ENCODE measurements at places on chromosomes 1 and 21. TPM values are rescaled to one million over a fixed set of nuclear protein-coding genes. Genes with fewer than 3 reads are reported as not detected.

Gene TMEM269
- 0.45 TPM for total RNA-seq

GRCh38 chr1:50977575-50978143 is 7.6 kb downstream of the CDKN2C start:
- peaks cover 32% of the 10 kb centered on the region for H3K4me1 ChIP-seq
- H3K27ac ChIP-seq: no peak overlapping the region
- peaks cover 96% of the 10 kb centered on the region for H3K27me3 ChIP-seq
- H3K36me3 ChIP-seq: no peaks in the 10 kb centered on the region
- DNase-seq: peak; percentile 61
- H3K4me3 ChIP-seq: peak overlapping the region; percentile 65

Gene RGSL1
- total RNA-seq: not detected

GRCh38 chr1:203360547-203361185 is 9.7 kb upstream of the FMOD start:
- H3K4me1 ChIP-seq: no peaks in the 10 kb centered on the region
- no peak overlapping the region for H3K27ac ChIP-seq
- peak; percentile 40 for DNase-seq
- H3K27me3 ChIP-seq: no peaks in the 10 kb centered on the region

GRCh38 chr1:56375326-56375804 is 204.0 kb downstream of the PLPP3 start:
- H3K36me3 ChIP-seq: no peaks in the 10 kb centered on the region
- no peak overlapping the region for H3K27ac ChIP-seq
- H3K4me3 ChIP-seq: no peak overlapping the region
- no peaks in the 10 kb centered on the region for H3K27me3 ChIP-seq

GRCh38 chr1:84390226-84390625 is 8.1 kb upstream of the DNASE2B start:
- 0 out of 2 replicates have a peak, but pooled peaks cover 3% of the 10 kb centered on the region for H3K4me1 ChIP-seq
- no peaks in the 10 kb centered on the region for H3K36me3 ChIP-seq
- DNase-seq: no peak
- H3K27ac ChIP-seq: no peak overlapping the region

DNA sequence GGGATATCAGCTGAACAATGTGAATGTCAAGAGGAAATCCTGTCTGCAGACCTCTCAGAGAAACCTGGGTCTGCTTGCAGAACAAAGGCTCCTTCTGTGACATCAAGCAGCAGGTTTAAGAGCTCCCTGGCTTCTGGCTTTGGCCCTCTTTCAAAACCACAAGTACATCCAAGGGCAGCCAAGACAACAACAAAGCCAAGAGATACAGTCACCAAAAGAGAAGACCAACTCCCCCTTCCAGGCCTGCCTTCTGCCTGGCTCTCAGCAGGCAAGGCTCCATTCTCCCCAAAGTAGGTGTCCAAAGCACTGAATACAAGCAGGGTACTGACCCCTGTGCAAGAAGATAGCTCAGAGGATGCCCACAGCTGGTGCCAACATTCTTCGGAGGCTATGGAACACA is 11.5 kb downstream of the BCAR3 start:
- peaks cover 14% of the 10 kb centered on the region for H3K4me1 ChIP-seq
- H3K27ac ChIP-seq: no peak overlapping the region
- H3K36me3 ChIP-seq: peaks cover 8% of the 10 kb centered on the region

DNA sequence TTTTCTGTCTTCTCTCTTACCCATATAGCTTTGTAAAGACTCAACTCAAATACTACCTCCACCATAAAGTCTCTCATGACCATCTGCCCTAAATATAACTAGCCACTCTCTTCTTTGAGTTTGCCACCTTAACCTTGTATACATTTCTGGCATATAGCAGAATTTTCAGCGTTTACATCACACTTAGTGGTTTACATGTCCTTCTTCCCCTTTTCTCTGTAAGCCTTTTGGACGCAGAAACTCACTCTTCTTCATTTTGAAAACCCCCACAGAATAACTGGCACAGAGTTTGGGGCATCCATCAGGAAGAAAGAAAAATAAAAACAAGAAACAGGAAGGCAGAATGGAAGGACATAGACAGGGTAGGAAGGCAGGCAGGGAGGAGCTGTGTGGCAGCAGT is 131.8 kb upstream of the DUSP10 start:
- 0 out of 2 replicates have a peak, but pooled peaks cover 3% of the 10 kb centered on the region for H3K36me3 ChIP-seq
- no peak overlapping the region for H3K4me3 ChIP-seq
- DNase-seq: no peak
- H3K27ac ChIP-seq: no peak overlapping the region
- H3K4me1 ChIP-seq: no peaks in the 10 kb centered on the region

Gene DNAJC6
- 7.4 TPM for total RNA-seq

DNA sequence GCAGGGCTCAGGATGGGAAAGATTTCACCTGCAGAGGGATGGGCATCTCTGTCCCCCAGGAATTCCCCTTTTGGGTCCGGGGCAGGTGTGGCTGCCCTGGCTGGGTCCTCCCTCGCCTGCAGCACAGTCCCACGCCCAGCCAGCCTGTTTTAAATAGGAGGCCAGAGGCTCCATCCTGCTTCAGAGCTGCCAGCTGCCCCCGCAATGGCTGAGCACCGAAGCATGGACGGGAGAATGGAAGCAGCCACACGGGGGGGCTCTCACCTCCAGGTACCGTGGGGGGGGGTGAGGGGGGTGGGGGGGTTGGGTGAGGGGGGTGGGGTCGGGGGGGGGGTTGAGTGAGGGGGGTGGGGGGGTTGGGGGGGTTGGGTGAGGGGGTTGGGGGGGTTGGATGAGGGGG is 3.6 kb downstream of the SCNN1D start:
- H3K27me3 ChIP-seq: no peaks in the 10 kb centered on the region
- H3K4me3 ChIP-seq: no peak overlapping the region
- DNase-seq: peak; percentile 64
- H3K4me1 ChIP-seq: no peaks in the 10 kb centered on the region
- H3K36me3 ChIP-seq: no peaks in the 10 kb centered on the region

GRCh38 chr1:4127592-4128140 is 227.6 kb upstream of the C1orf174 start:
- H3K36me3 ChIP-seq: no peaks in the 10 kb centered on the region
- no peaks in the 10 kb centered on the region for H3K27me3 ChIP-seq
- no peak overlapping the region for H3K4me3 ChIP-seq
- no peak for DNase-seq

Gene HES3
- total RNA-seq: 49.7 TPM

Gene CFHR1
- not detected for total RNA-seq

- H3K27ac ChIP-seq: no peak overlapping the region
- no peaks in the 10 kb centered on the region for H3K36me3 ChIP-seq
- no peak overlapping the region for H3K4me3 ChIP-seq
- no peaks in the 10 kb centered on the region for H3K4me1 ChIP-seq
These were observed 10.6 kb downstream of the GJA5 start for GRCh38 chr1:147749792-147750191.

Gene CFAP74
- not detected for total RNA-seq

Gene XCL1
- not detected for total RNA-seq

GRCh38 chr1:154575147-154575927 is 7.8 kb downstream of the CHRNB2 start:
- DNase-seq: peak; percentile 20
- 0 out of 2 replicates have a peak, but pooled peaks cover 4% of the 10 kb centered on the region for H3K36me3 ChIP-seq
- H3K4me1 ChIP-seq: peaks cover 7% of the 10 kb centered on the region
- H3K27ac ChIP-seq: no peak overlapping the region

DNA sequence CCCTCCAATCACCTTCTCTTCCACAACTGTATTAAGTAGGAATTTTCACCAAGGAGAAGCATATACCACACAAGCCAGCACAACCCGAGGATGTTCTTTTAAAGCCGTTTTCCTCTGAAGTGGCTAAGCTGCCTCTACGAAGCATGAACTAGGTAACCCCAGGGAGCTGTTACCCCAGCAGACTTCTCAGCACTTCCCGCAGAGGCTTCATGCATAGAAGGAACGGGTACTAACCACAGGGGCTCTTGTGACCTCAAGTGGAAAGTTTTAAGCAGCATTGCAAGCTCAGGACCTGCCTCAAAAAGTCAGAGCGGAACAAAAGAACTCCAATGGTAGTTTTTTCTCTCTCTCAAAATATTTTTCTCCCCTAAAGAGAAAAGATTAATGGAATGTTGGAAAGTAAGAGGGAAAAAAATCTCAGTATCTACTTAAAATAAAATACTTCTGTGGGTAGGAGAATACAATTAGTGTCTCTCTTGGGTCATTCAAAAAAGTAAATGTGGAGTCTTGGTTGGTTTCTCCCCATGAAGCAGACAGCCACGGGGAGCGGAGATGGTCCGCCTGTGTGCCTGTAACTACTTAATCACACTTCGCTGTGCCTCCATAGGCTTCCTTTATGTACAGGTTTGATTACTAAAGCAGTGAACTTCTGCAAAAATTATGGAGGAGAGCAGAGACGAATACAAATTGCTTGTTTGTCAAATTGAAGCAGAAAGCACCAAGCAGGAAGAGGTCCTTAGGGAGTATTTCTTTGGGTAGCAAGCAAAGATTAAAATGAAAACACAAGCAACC is 40.9 kb downstream of the STX6 start:
- H3K4me1 ChIP-seq: peaks cover 9% of the 10 kb centered on the region
- no peak overlapping the region for H3K4me3 ChIP-seq
- peak overlapping the region; percentile 48 for H3K27ac ChIP-seq
- peaks cover 20% of the 10 kb centered on the region for H3K36me3 ChIP-seq
- DNase-seq: peak; percentile 49
- no peaks in the 10 kb centered on the region for H3K27me3 ChIP-seq

Gene TLCD4
- 3.5 TPM for total RNA-seq

- no peaks in the 10 kb centered on the region for H3K27me3 ChIP-seq
- H3K27ac ChIP-seq: no peak overlapping the region
- no peak for DNase-seq
- peaks cover 19% of the 10 kb centered on the region for H3K4me1 ChIP-seq
- H3K4me3 ChIP-seq: no peak overlapping the region
- no peaks in the 10 kb centered on the region for H3K36me3 ChIP-seq
These were observed 31.3 kb downstream of the CCN1 start for GRCh38 chr1:85611856-85612255.

DNA sequence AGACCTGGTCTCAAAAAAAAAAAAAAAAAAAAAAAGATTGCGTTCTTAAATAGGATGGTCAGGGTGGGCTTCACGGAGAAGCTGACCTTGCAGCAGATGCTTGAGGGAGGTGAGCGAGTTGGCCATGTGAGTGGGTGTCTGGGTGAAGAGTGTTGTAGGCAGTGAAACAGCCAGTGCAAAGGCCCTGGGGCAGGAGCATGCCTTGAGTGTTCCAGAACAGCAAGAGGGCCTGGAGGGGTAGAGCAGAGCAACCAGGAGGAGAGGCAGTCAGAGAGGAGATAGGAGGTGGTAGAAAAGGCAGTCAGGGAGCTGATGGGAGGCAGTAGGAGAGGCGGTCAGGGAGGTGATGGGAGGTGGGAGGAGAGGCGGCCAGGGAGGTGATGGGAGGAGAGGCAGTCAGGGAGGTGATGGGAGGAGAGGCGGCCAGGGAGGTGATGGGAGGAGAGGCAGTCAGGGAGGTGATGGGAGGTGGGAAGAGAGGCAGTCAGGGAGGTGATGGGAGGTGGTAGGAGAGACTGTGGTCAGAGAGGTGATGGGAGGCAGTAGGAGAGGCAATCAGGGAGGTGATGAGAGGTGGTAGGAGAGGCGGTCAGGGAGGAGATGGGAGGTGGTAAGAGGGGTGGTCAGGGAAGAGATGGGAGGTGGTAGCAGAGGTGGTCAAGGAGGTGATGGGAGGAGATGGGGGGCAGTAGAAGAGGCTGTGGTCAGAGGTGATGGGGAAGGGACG is 20.2 kb upstream of the PADI6 start:
- no peak for DNase-seq
- no peaks in the 10 kb centered on the region for H3K27me3 ChIP-seq
- no peaks in the 10 kb centered on the region for H3K36me3 ChIP-seq
- H3K4me1 ChIP-seq: 0 out of 2 replicates have a peak, but pooled peaks cover 3% of the 10 kb centered on the region

Gene CD5L
- not detected for total RNA-seq

- peaks cover 27% of the 10 kb centered on the region for H3K4me1 ChIP-seq
- DNase-seq: no peak
- no peaks in the 10 kb centered on the region for H3K36me3 ChIP-seq
These were observed 564.3 kb upstream of the NEGR1 start for GRCh38 chr1:72846476-72847278.

GRCh38 chr1:17419626-17420328 is 19.7 kb downstream of the RCC2 start:
- H3K4me1 ChIP-seq: no peaks in the 10 kb centered on the region
- H3K27me3 ChIP-seq: no peaks in the 10 kb centered on the region
- DNase-seq: peak; percentile 93
- H3K4me3 ChIP-seq: no peak overlapping the region

DNA sequence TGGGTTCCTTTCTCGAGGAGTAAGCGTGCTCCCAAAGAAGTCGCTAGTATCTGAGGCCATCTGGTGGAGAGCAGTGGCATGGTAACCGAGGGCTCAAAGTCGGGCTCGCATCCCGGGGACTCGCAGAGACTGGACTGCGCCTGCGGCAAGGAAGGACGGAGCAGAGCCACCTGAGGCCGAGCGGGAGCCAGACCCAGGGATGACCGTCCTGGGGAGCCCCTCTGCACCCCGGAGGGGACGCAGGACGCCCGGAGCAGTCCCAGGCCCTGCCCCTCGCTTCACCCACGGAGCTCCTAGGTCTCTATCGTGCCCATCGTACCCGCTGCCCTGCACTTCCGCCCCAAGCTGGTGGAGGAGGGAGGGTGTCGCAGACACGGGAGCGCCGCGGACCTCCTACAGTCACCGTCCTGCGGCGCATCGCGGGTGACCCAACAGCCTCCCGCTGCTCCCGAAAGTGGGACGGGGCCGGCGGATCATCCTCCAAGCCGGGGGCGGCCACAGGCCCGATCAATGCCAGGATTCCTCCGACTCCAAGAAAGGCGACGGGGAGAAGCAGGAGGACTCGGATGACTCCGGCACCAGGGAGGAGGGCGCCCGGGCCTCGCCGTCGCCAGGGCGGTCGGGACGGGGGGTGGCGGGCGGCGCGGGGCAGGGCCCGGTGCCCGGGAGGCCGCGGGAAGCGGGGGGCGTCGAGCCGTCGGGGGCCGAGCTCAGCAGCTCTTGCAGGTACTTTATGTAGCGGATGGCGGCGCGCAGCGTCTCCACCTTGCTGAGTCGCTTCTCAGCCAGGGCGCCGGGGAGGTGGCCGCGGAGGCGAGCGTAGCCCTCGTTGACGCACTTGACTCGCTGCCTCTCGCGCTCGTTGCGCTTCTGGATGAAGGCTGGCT is 2.3 kb upstream of the CACNA1S start:
- H3K36me3 ChIP-seq: no peaks in the 10 kb centered on the region
- DNase-seq: peak; percentile 98
- H3K4me1 ChIP-seq: peaks cover 5% of the 10 kb centered on the region
- peaks cover 40% of the 10 kb centered on the region for H3K27me3 ChIP-seq

Gene GNG4
- 53.5 TPM for total RNA-seq

DNA sequence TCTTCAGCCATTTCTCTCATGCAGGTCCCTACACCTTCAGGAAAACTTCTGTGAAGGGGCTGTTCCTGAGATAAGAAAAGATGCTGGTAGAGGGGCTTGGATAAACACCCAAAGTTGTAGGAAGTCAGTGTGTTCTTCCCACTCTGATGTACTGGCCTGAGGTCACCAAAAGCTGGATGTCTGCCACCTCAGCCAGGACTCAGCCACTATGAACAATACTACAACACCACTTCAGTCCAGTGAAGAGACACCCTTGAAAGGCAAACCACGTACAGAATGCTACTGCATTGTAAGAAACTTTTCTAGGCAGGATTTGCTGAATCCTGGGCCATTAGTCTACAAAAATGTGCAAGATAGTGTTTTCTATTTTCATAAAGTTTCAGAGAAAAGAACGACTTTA is 2.4 kb downstream of the PTPN14 start:
- H3K27ac ChIP-seq: no peak overlapping the region
- DNase-seq: no peak
- H3K4me3 ChIP-seq: peak overlapping the region; percentile 87
- no peaks in the 10 kb centered on the region for H3K36me3 ChIP-seq
- no peaks in the 10 kb centered on the region for H3K27me3 ChIP-seq

- DNase-seq: peak; percentile 6
- no peaks in the 10 kb centered on the region for H3K27me3 ChIP-seq
- no peak overlapping the region for H3K4me3 ChIP-seq
These were observed 59.0 kb upstream of the FGGY start for GRCh38 chr1:59237900-59238299.

GRCh38 chr1:110235834-110236682 is 25.9 kb downstream of the KCNC4 start:
- H3K27ac ChIP-seq: no peak overlapping the region
- H3K36me3 ChIP-seq: peaks cover 5% of the 10 kb centered on the region
- no peak for DNase-seq
- H3K4me3 ChIP-seq: no peak overlapping the region
